Activated CD8-positive, alpha-beta memory T cell treated with anti-CD3 and anti-CD28 coated beads, Interleukin-2, amount 10 ng/mL, durations not matched to agents 7 days and 5 days (primary cell): ENCODE measurements at places on chromosomes 5 and 9. TPM values are rescaled to one million over a fixed set of nuclear protein-coding genes. Genes with fewer than 3 reads are reported as not detected.

DNA sequence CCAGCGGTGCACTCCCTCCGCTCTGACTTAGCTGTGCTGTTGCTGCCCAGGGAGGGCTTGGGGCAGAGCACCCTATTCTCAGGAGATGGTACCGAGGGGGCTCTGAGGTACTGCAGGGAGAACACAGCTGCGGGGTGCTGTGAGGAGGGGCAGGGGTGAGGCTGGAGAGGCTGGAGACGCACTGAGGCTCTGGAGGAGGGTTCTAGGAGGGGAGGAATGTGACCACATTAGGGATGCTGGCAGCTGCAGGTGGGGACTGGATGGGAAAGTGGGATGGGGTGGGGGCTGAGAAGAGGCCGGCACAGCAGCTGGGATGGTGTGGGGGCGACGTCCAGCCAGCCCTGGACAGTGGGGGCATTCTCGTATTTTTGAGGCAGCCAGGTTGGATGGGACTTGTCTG, 20.9 kb downstream of the NCS1 start:
- H3K27ac ChIP-seq: no peak overlapping the region
- H3K36me3 ChIP-seq: no peaks in the 10 kb centered on the region
- no peak for DNase-seq
- no peaks in the 10 kb centered on the region for H3K27me3 ChIP-seq

The ERAP2 gene
- total RNA-seq: 89.3 TPM

- peaks cover 31% of the 10 kb centered on the region for H3K27me3 ChIP-seq
- H3K4me1 ChIP-seq: no peaks in the 10 kb centered on the region
- H3K4me3 ChIP-seq: no peak overlapping the region
- no peaks in the 10 kb centered on the region for H3K36me3 ChIP-seq
- DNase-seq: no peak
- no peak overlapping the region for H3K27ac ChIP-seq
Measured at GRCh38 chr9:36818242-36818938, 215.7 kb downstream of the PAX5 start.

- DNase-seq: no peak
- H3K27me3 ChIP-seq: no peaks in the 10 kb centered on the region
- no peak overlapping the region for H3K4me3 ChIP-seq
- no peaks in the 10 kb centered on the region for H3K36me3 ChIP-seq
Measured at GRCh38 chr9:75607521-75607920, 283.0 kb upstream of the PCSK5 start.

DNA sequence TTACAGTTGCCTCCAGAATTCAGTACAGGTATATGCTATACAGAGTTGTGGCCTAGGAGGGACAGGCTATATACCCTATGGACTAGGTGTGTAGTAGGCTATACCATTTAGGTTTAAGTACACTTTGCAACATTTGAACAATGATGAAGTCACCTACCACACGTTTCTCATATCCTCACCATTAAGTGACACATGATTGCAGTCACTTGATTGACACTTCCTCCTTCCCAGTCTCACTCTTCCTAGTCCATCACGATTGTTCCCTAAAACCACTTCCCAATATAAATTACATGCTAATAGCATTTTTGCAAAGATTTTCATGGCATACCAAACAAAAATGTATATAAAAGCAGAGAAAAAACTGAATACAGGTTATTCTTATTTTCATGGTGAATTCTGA, 312.2 kb downstream of the EPB41L4A start:
- DNase-seq: no peak
- H3K4me3 ChIP-seq: no peak overlapping the region
- H3K4me1 ChIP-seq: no peaks in the 10 kb centered on the region

DNA sequence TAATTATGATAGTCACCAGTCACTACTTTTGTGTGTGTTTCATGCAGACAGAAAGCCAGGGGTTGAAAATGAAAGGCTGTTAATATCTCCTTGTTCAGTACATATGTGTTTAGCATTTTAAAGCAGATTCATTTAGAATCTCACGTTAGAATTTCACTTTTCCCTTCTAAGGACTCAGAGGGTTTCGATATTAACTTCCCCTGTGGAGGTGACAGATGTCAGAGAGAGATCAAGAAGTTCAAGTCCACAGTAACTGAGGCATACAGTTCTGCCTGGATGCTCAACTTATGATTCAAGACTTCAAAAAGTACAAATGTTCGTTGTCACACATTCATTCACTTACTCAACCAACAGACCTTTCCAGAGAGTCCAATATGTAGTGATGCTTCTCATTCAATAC, 251.1 kb downstream of the EBF1 start:
- no peak overlapping the region for H3K27ac ChIP-seq
- no peak for DNase-seq
- no peak overlapping the region for H3K4me3 ChIP-seq

DNA sequence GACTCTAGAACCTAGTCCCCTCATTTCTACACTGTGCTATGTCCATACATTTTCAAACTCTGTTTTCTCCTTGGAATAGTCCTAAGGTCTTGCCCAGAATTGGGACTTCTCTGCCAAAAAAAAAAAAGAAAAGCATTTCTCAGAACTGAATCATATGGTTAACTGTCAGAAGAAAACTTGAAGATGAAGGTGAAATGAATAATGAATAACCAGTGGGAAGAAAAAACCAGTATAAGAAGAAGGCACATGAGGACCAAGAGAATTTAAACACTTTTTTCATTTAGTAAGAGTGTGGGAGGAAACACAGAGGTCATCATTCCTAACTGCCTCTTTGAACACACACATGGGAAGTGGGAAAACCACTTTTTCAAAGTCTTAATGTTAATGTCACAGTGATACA, 197.7 kb downstream of the PRELID2 start:
- H3K4me3 ChIP-seq: no peak overlapping the region
- H3K27ac ChIP-seq: no peak overlapping the region
- H3K4me1 ChIP-seq: no peaks in the 10 kb centered on the region
- H3K27me3 ChIP-seq: no peaks in the 10 kb centered on the region

The SNCB gene
- not detected for total RNA-seq

DNA sequence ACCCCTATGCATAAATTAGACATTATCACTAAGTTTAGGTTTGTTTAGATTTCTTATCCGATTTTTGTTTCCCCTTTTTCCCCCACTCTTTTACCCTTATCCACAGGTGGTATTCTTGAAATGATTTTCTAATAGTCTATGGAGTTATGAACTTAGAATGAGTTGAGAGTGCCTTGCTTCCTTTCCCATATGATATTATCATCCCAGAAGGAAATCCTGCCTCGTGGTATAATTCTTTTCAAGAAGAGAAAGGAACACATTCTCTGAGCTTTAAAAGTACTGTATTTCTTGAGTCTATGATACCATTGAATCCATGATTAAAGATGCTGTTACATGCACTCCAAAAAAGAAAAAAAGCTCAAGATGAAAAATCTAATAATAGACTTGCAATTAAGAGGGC, 76.9 kb upstream of the ADAMTSL1 start:
- no peak overlapping the region for H3K27ac ChIP-seq
- H3K27me3 ChIP-seq: peaks cover 2% of the 10 kb centered on the region
- no peaks in the 10 kb centered on the region for H3K4me1 ChIP-seq
- H3K4me3 ChIP-seq: no peak overlapping the region

The SPATA31D4 gene
- total RNA-seq: not detected

DNA sequence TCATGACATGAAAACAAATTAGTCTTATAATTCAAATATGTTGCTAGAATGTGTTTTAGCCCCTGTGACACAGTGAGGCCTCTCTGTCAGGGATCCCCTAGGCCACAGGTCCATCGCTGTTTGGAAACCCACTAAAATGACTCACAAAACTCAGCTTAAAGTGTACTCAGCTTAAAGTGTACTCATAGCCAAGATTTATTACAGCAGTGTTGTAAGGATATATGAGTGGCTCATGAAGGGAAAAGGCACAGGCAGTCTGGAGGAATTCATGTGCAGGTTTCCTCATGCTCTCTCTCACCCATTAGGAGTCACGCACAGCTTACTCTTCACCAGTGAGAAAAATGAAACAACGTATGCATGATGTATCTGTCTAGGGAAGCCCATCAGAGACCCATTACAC, 24.4 kb upstream of the TGFBI start:
- no peak overlapping the region for H3K27ac ChIP-seq
- H3K4me1 ChIP-seq: no peaks in the 10 kb centered on the region
- H3K36me3 ChIP-seq: no peaks in the 10 kb centered on the region
- H3K4me3 ChIP-seq: no peak overlapping the region
- H3K27me3 ChIP-seq: peaks cover 11% of the 10 kb centered on the region
